ENCODE measurements at places on chromosomes 7 and 10. TPM values are rescaled to one million over a fixed set of nuclear protein-coding genes. Genes with fewer than 3 reads are reported as not detected.

- H3K4me1 ChIP-seq, result peaks cover 4% of the 10 kb centered on the region
- H3K27me3 ChIP-seq, result no peaks in the 10 kb centered on the region
- no peak overlapping the region for H3K27ac ChIP-seq
- no peak overlapping the region for H3K4me3 ChIP-seq
Observed at GRCh38 chr7:133572087-133572486, 319.2 kb downstream of the EXOC4 start.

DNA sequence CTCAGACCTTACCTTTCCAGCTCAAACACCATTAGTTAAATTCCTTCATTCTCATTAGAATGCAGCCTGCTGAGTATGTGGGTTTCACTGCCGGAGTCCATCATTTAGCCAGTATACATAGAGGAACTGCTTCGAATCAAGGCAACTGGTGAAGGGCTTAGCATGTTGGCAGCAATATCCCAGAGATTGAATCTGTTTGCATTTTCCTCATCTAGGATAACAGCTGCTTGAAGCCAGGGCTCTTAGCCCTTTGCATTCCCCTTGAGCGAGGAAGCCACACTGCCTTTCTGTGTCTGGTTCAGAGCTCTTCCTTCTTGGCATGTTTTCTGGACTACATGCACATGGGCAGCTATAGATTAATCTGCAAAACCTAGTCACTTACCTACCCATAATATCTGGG is 14.7 kb downstream of the NODAL start:
- no peaks in the 10 kb centered on the region for H3K27me3 ChIP-seq
- peaks cover 27% of the 10 kb centered on the region for H3K36me3 ChIP-seq
- no peak overlapping the region for H3K27ac ChIP-seq
- no peaks in the 10 kb centered on the region for H3K4me1 ChIP-seq
- H3K4me3 ChIP-seq, result no peak overlapping the region

GRCh38 chr10:91012502-91012901 is 91.6 kb upstream of the ANKRD1 start:
- no peaks in the 10 kb centered on the region for H3K4me1 ChIP-seq
- no peak overlapping the region for H3K4me3 ChIP-seq
- no peak for DNase-seq
- H3K27me3 ChIP-seq, result no peaks in the 10 kb centered on the region

The TUBGCP2 gene
- 52.2 TPM for total RNA-seq

The OR2A12 gene
- total RNA-seq, result not detected

DNA sequence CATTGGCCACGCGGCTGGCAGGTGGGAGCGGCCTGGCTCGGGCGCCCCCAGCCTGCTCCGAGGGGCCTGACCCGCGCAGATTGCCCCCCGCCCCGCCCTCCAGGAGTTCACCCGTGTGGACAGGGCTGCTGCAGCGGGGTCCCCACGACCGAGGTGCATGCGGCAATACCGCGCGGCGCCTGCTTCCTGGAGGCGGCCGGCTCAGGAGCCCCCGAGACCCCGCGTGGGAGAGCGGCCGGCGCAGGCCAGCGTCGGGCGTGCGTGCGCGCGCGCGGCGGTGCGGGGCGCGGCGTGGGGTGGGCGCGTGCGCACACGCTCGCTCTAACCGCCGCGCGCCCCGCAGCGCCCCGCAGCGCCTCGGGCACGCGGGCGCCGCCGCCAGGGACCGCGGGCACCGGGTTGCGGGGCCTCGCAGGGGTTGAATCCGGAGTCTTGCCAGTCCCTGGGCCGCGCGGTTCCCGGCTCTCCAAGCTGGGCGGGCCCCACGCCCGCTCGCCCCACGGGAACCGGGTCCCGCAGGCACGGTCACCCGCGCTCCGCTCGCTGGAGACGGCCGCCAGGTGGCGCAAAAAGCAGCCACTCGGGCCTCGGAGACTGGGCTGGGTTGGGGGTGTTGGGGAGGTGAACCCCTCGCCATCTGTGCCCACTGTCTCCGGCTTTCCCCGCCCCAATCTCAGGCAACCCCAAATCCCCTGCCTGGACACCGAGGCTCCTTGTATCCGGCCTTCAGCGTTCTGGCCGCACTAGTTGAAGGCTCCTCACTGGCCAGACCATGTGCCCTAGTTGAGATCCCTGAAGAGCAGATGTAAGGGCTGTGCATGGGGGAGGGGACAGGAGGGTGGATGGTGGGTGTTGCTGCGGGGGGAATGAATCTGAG is 1.3 kb upstream of the ACHE start:
- no peak overlapping the region for H3K27ac ChIP-seq
- peak overlapping the region; percentile 19 for H3K4me3 ChIP-seq
- H3K4me1 ChIP-seq, result peaks cover 22% of the 10 kb centered on the region
- H3K27me3 ChIP-seq, result peaks cover 78% of the 10 kb centered on the region
- no peak for DNase-seq

The UFSP1 gene
- total RNA-seq, result 6.0 TPM

The ADAM12 gene
- 0.78 TPM for total RNA-seq

The ALOX5 gene
- total RNA-seq, result 127 TPM

- no peak overlapping the region for H3K4me3 ChIP-seq
- H3K27ac ChIP-seq, result no peak overlapping the region
- no peaks in the 10 kb centered on the region for H3K36me3 ChIP-seq
- DNase-seq, result no peak
- no peaks in the 10 kb centered on the region for H3K27me3 ChIP-seq
Observed at GRCh38 chr7:134875867-134876266, 96.4 kb downstream of the CALD1 start.

DNA sequence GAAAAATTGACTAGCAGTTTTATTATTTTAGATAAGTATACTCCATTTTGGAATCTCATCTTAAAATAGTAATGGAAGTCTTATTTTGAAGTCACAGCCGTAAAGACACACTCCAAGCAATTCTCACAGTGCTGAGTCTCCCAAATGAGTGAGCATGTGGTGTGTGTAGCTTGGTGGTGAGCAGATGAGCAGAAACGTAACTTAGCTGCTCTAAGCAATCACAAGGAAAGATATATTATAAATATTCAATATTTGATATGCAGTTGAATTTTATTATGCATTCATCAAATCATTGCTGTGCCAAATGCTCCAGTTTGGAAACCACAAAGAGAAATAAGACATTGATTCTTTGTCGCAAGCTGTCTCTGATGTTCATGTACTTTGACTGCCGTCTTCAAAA is 61.2 kb downstream of the CSTF2T start:
- DNase-seq, result no peak
- H3K27me3 ChIP-seq, result no peaks in the 10 kb centered on the region
- no peaks in the 10 kb centered on the region for H3K36me3 ChIP-seq
- no peaks in the 10 kb centered on the region for H3K4me1 ChIP-seq
- H3K4me3 ChIP-seq, result no peak overlapping the region
- no peak overlapping the region for H3K27ac ChIP-seq

DNA sequence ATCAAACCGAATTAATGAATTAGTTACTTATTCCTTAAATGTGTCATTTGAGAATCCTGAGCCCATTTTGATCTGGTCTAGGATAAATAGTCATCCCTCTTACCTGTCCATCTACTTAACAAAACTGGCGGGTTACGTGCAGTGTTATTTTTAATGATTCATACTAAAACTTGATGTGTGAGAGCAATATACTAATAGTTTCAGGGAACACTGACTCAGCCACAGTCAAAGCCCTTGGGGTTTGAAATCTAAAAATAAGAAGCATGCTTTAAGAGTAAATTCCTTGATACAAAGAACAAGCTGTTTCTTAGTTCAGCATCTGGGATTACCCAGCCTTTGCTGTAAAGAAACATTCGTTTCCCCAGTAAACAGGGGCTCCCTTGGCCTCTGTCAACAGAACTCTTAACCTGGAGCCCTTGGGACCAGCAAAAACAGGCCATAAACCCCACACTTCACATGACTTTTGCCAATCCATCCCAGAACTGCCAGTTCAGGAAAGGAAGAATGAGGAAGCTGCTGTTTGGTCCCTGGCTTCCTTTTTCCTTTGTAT is 370.6 kb upstream of the IGFBP3 start:
- no peaks in the 10 kb centered on the region for H3K27me3 ChIP-seq
- H3K36me3 ChIP-seq, result no peaks in the 10 kb centered on the region
- H3K4me1 ChIP-seq, result no peaks in the 10 kb centered on the region
- no peak overlapping the region for H3K4me3 ChIP-seq
- H3K27ac ChIP-seq, result no peak overlapping the region

DNA sequence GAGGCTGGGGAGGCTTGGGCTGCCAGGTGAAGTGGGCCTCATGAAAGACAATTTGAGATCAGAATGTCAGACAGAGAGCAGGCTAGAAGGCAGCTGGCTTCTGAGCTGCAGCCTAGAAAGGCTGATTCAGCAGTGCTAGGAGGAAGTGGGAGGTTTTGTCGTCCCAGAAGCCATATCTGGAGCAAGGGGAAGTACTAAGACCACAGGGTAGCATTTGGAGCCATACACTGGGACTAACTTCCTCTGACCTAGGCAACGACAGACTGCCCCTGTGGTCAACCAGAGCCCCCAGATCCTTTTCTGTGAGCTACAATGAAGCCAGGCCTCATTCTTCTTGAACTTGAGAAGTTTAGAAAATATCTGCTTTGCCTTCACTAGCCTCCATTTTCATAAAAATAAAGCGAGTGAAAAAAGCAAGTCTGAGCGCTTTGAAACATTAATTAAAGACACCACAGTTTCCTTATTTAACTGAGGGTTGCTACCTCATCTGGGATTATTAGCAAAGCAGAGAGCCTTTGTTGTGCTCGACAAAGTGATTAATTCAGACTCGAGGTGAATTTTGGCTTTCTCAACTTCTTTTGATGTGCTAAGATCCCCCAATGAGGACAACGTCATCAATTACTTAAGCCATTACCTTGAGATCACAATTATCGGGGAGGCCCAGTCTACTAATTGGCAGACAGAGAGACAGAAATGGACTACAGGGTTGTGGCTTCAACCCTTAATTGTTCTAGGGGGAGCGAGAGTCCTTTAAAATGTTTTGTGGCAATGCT is 26.6 kb downstream of the TBXAS1 start:
- H3K36me3 ChIP-seq, result no peaks in the 10 kb centered on the region
- H3K4me3 ChIP-seq, result no peak overlapping the region
- H3K4me1 ChIP-seq, result peaks cover 11% of the 10 kb centered on the region
- no peak for DNase-seq
- H3K27me3 ChIP-seq, result no peaks in the 10 kb centered on the region

DNA sequence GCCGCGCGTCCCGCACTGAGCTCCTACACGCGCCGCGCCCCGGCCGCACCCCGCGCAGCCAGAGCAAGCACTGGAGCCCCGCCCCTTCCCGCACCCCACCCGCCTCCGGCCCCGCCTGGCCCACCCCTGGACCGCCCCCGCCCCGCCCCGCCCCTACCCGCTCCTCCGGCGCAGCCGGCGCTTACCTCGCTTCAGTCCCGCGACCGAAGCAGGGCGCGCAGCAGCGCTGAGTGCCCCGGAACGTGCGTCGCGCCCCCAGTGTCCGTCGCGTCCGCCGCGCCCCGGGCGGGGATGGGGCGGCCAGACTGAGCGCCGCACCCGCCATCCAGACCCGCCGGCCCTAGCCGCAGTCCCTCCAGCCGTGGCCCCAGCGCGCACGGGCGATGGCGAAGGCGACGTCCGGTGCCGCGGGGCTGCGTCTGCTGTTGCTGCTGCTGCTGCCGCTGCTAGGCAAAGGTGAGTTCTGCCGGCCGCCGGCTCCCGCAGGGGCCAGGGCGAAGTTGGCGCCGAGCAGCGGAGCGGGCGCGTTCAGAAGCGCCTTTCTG is at the start of gene RET:
Gene RET (plus strand): TSS at position 194 of the 545 bp plus-strand sequence. CDS start 190 bp downstream, at position 384.
- H3K27me3 ChIP-seq, result no peaks in the 10 kb centered on the region

The GATA3 gene
- not detected for total RNA-seq

GRCh38 chr7:29337546-29338116 is 143.1 kb downstream of the CHN2 start:
- no peaks in the 10 kb centered on the region for H3K27me3 ChIP-seq
- DNase-seq, result no peak
- no peak overlapping the region for H3K27ac ChIP-seq
- no peak overlapping the region for H3K4me3 ChIP-seq
- no peaks in the 10 kb centered on the region for H3K36me3 ChIP-seq

GRCh38 chr10:71770789-71771188 is 2.5 kb downstream of the VSIR start:
- H3K27ac ChIP-seq, result peak overlapping the region; percentile 98
- no peaks in the 10 kb centered on the region for H3K36me3 ChIP-seq
- peak overlapping the region; percentile 92 for H3K4me3 ChIP-seq
- DNase-seq, result no peak
- H3K27me3 ChIP-seq, result no peaks in the 10 kb centered on the region
